Left kidney (tissue), 8 donors: ENCODE measurements at places on chromosomes 6 and 20.

GRCh38 chr20:3577366-3577765 is 85.8 kb downstream of the GFRA4 start:
- no peak for DNase-seq

- DNase-seq, result no peak
Observed at GRCh38 chr20:14489544-14489943, 152.1 kb upstream of the FLRT3 start.

- peak; percentile 92 for DNase-seq
Observed at GRCh38 chr6:161418463-161418945, 144.6 kb upstream of the AGPAT4 start.

GRCh38 chr20:3071610-3072529 is at the start of gene OXT:
Gene OXT (plus strand): TSS chr20:3071620. CDS start chr20:3071656, 36 bp downstream.
- no peak for DNase-seq

GRCh38 chr6:42889815-42890214 is 10.4 kb downstream of the RPL7L1 start:
- DNase-seq, result no peak

- no peak for DNase-seq
Observed at GRCh38 chr6:133179481-133179880, 61.7 kb upstream of the EYA4 start.

DNA sequence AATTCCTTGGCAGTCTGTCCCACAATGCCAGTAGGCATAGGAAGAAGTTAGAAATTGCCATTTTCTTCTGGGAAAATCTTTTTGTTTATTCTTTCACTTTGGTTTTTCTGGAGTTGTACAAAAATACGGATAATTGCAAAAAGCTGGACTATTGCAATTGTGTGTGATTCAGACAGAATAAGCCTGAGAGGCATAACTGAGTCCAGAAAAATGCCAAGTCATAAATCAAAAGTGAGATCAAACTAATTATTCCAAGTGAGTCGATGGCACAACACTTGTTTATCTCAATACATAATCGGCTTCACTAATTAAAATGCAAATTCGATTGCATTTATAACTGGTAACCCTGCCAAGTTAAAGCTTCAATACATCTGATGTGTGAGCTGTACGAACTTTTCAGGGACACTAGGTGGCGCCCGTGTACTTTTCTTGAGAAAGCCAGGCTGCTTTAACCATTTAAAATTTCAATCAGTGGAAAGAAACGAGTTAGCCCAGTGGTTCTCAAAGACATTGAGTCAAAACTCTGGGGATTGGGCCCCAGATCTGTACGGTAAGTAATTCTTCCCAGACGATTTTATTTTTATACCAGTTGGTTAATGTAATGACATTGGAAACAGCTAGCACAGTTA is 102.6 kb downstream of the LAMP5 start:
- DNase-seq, result no peak

GRCh38 chr6:168905451-168906090 is 348.1 kb downstream of the THBS2 start:
- no peak for DNase-seq

DNA sequence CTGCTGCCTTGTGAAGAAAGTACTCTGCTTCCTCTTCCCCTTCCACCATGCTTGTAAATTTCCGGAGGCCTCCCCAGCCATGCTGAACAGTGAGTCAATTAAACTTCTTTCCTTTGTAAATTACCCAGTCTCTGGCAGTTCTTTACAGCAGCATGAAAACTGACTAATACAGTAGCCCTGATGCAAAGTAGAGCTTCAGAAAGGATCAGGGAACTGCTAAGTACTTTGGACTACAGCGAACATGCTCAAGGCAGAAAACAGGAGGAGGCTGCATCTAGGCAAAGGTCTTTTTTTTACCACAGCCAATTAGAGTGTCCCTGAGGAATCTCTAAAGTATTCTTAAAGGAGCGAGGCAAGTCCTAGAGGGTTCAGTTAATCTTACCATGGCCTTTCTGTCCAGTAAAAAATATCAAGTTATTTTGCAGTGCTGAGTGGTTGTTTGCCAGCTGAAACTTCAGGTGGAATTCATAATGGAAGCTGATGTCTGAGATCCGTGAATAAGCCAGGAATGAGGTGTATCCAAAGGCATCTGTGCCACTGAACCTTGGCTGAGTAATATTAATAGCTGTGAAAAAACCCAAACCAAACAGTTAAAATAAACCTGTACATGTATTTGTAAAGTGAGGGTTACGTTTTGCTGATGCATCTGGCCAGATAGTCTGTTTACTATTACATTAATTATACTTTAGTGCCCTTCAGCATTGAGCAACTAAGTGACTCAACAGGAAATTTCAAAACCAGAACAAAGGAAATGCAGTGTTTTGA is 170.4 kb downstream of the PHF3 start:
- no peak for DNase-seq

- DNase-seq, result no peak
Observed at GRCh38 chr6:126118058-126118755, 131.9 kb downstream of the TRMT11 start.

- DNase-seq, result no peak
Observed at GRCh38 chr6:106117579-106117978, 31.4 kb downstream of the PRDM1 start.
